ENCODE measurements at places on chromosomes 3 and 15. TPM values are rescaled to one million over a fixed set of nuclear protein-coding genes. Genes with fewer than 3 reads are reported as not detected.

The CMTM7 gene
- polyA plus RNA-seq, result 18.2 TPM

The ATP6V1A gene
- polyA plus RNA-seq, result 14.2 TPM

The CDC25A gene
- polyA plus RNA-seq, result 0.32 TPM

The PLA2G4D gene
- 0.03 TPM for polyA plus RNA-seq

The RAB6B gene
- 2.5 TPM for polyA plus RNA-seq

The SH3GL3 gene
- polyA plus RNA-seq, result 2.9 TPM

The SNX22 gene
- polyA plus RNA-seq, result 1.1 TPM

The CDHR4 gene
- polyA plus RNA-seq, result 0.10 TPM

The EMC7 gene
- polyA plus RNA-seq, result 80.4 TPM

The ISLR gene
- 82.1 TPM for polyA plus RNA-seq

The NR1I2 gene
- 0.11 TPM for polyA plus RNA-seq

The CHL1 gene
- 10.7 TPM for polyA plus RNA-seq

The ERICH6 gene
- polyA plus RNA-seq, result not detected

The LYZL4 gene
- polyA plus RNA-seq, result not detected

The LRRIQ4 gene
- polyA plus RNA-seq, result not detected

The TRNT1 gene
- 11.4 TPM for polyA plus RNA-seq

All from urinary bladder (tissue), 4 donors.